Hematopoietic multipotent progenitor cell treated with erythropoietin and hydrocortisone succinate and interleukin-3 and kit ligand, for 15 days (in vitro differentiated cells): ENCODE measurements at places on chromosomes 16 and 17.
A peak's percentile ranks its signal among the peaks of the same experiment; 100 is the strongest.

DNA sequence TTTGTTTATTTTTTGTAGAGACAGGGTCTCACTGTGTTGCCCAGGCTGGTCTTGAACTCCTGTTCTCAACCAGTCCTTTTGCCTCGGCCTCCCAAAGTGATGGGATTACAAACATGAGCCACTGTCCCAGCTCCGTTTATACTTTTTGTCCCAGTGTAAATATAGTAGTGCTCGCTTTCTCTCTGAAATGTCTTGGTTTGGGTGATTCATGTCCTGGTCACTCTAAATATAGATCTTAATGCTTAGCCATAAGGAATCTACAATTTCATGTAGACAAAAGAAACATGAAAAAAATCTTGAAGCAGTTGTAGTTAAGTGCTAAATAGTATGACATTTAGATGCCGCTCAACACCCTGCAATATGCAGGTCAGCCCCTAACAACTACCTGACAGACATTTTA lies 126.9 kb downstream of the KATNIP start:
- DNase-seq, result no peak

DNA sequence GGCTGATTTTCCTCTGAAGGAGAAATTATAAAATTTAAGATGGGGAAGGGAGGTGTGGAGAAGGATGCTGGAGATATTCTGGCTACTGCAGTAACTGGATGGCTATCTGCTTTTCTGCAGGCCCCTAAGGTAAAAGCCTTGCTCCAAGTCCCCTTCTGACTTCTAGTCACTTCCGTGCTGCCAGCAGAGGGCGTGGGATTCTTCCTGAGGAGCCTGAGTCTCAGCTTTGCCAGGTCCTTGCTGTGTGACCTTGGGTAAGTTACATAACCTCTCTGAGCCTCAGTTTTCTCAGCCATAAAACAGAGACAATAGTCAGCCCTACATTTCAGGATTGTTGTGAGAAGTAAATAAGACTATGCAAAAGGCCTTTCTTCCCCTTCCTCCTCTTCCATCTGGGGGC lies 24.3 kb upstream of the TMEM220 start:
- peak; percentile 11 for DNase-seq

GRCh38 chr16:15811481-15812400 lies 45.1 kb downstream of the MYH11 start:
- no peak for DNase-seq

DNA sequence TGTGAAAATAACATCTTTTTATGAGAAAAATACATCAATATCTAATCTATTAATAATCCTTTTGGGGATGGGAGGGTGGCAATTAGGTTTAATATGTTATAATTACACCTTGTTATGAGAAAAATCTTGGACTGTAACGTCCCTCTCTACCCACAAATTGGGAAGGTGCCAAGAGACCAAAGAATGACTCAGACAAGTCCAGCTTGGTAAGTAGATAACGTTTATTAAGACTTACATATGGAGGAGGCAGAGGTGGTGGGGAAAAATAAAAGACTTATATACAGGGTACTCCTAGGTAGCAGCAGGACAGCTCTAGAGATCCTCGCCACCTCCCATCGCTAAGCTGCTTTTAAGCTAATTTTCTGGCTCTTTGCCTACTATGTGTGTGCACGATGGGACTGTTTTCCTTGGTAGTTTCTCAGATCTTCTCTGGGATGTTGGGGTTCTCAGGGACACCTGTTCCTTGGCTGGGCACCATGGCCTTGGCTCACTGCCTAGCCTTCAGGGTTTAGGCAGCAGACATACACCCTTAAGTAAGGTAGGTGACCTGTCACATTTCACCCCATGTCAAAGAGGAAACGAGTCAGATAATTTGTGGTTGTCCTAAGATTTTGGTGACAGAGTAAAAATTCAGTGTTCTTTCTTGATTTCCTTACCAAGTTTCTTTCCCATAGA lies 31.5 kb downstream of the RBL2 start:
- peak; percentile 72 for DNase-seq

DNA sequence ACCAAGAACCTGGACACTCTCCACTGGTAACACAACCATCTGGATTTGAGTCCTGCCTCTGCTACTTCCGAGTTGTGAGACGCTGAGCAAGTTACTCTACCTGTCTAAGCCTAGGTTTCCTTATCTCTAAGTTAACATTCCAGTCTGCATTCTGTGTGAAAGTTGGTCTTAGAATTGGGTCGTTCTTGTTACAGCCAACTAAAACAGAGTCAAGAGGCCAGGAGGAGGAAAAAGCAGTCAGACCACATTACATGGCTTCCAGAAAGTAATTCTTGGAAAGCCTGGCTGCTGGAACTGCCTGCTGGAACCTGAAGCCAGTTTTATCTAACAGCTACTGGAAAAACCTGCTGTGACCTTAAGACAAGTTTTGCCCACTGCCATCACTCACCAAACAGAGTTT lies 38.4 kb upstream of the XYLT1 start:
- no peak for DNase-seq

GRCh38 chr17:32933881-32934280 lies 5.9 kb downstream of the TMEM98 start:
- DNase-seq, result no peak

DNA sequence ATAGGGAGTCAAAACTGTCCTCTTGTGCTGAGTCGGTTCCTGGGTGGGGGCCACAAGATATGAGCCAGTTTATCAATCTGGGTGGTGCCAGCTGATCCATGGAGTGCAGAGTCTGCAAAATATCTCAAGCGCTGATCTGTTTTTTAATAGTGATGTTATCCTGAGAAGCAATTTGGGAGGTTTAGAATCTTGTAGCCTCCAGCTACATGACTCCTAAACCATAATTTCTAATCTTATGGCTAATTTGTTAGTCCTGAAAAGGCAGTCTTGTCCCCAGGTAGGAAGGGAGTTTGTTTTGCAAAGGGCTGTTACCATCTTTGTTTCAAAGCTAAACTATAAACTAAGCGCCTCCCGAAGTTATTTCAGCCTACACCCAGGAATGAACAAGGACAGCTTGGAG lies 1.7 kb downstream of the TSPAN10 start:
- DNase-seq, result no peak

DNA sequence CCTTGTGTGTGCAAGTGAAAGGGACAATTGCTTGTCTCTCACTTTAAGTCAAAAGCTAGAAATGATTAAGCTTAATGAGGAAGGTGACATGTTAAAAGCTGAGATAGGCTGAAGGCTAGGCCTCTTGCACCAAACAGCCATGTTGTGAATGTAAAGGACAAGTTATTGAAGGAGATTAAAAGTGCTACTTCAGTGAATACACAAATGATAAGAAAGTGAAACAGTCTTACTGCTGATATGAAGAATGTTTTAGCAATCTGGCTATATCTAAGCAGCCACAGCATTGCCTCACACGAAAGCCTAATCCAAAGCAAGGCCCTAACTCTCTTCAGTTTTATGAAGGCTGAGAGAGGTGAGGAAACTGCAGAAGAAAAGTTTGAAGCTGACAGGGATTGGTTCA lies 71.0 kb downstream of the CDRT15 start:
- DNase-seq, result no peak

DNA sequence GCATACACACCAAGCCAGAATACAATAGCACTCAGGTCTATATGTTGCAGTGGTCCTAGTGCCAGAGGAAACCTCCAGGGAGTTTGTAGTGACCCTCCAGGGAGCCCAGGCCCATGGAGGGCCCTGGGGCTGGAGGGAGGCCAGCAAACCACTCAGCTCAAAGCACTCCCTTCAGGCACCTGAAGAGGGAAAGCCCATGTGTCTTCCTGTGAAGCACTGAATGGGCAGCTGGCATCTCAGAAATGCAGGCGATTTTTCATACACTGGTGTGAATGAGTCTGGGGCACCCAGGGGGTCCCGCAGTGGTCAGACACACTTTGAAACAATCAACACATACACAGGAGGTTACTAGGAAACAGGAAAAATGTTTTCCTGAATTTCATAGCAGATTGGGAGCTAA lies 12.8 kb downstream of the TBC1D26 start:
- DNase-seq, result no peak

GRCh38 chr16:89651584-89651983 lies 5.9 kb downstream of the CHMP1A start:
- DNase-seq, result no peak

- no peak for DNase-seq
Observed at GRCh38 chr17:61135782-61136181, 263.9 kb upstream of the TBX2 start.

GRCh38 chr16:79480929-79481328 lies 119.6 kb downstream of the MAF start:
- no peak for DNase-seq

DNA sequence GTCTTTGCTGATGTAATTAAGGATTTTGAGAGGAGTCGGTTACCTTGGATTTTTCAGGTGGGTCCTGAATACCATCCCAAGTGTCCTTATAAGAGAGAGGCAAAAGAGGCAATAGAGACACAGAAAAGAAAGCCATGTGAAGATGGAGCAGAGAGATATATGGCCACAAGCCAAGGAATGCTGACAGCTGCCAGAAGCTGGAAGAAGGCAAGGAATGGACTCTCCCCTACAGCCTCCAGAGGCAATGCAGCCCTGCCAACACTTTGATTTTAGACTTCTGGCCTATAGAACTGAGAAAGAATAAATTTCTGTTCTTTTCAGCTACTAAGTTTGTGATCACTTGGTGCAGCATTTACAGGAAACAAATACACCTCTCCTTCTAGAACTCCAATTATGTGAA lies 8.2 kb upstream of the RNFT1 start:
- no peak for DNase-seq

GRCh38 chr17:48026502-48027321 lies 10.9 kb downstream of the COPZ2 start:
- DNase-seq, result peak; percentile 76

DNA sequence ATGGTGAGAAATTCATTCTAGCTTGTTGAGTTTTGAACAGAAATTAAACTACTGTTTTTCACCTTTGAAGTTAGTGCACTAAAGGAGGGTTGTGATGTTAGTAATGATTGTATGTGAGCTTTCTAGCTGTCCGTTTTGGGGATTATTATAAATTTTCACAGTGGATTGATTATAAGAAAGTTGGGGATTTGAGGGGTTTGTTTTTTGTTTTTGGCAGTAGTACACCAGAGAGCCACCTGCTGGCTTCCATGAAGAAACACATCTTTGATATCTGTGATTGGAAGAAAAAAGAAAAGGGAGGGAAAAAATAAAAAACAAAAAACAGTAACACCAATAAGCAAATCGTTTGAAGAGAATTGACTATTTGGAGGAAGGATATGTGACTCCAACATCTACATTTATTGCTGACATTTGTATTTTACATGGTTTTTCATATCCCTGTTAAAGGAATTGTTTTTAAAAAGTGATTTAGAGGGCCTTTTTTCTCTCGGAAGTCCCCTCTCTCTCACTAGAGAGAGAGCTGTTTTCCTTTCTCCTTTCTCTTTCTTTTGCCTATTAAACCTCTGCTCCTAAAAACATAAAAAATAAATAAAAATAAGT lies 1469.5 kb upstream of the GOT2 start:
- no peak for DNase-seq

DNA sequence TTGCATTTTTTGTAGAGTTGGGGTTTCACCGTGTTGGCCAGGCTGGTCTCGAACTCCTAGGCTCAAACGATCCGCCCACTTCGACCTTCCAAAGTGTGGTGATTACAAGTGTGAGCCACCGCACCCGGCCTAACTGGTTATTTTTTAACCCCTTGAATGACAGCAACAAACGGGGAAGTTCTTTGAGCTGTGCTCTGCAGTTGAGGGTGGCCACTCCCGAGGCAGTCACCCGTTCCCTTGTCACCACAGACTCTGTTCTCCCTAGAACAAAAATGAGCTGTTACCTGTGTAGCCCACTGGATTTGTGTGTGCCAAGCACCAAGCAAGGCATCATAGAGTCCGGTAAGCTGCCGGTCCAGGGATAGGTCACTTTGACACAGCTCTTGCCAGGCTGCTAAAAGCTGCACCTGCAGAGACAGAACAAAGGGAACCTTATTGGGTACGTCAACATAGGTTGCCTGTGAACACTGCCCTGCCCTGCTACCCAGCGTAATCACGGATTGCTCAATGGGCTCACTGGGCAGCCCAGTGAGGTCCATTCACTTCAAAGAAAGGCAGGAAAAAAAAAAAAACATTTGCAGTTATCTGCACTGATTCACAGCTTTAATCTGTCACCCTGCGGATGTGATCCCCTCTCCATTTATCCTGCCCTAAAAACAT lies 19.6 kb downstream of the COG7 start:
- DNase-seq, result no peak

- no peak for DNase-seq
Observed at GRCh38 chr16:67394155-67395104, 1.1 kb upstream of the TPPP3 start.

- no peak for DNase-seq
Observed at GRCh38 chr17:7313088-7313889, 1.9 kb downstream of the GPS2 start.

DNA sequence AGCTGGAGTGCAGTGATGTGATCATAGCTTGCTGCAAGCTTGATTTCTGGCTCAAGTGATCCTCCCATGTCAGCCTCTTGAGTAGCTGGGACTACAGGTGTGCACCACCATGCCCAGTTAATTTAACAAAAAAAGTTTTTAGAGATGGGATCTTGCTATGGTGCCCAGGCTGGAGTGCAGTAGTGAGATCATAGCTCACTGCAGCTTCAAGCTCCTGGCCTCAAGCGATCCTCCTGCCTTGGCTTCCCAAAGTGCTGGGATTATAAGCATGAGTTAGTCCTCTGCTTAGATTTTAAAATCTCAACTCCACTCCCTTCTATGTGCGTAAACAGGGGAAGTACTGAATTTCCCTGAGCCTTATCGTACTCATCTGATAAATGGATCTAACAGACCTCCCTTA lies 6.3 kb downstream of the RABEP2 start:
- no peak for DNase-seq

DNA sequence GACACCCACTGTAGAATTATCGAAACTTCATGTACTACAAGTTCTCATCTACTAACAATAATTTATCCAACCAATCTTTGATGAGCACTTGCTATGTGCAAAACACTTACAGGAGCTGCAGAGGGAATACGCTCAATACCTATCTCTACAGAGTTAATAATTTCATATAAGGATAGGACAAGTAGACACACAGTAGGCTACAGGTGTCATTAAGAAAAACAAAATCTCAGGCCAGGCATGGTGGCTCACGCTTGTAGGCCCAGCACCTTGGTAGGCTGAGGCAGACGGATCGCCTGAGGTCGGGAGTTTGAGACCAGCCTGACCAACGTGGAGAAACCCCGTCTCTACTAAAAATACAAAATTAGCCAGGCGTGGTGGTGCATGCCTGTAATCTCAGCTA lies 91.3 kb upstream of the PLEKHM1 start:
- DNase-seq, result peak; percentile 1

DNA sequence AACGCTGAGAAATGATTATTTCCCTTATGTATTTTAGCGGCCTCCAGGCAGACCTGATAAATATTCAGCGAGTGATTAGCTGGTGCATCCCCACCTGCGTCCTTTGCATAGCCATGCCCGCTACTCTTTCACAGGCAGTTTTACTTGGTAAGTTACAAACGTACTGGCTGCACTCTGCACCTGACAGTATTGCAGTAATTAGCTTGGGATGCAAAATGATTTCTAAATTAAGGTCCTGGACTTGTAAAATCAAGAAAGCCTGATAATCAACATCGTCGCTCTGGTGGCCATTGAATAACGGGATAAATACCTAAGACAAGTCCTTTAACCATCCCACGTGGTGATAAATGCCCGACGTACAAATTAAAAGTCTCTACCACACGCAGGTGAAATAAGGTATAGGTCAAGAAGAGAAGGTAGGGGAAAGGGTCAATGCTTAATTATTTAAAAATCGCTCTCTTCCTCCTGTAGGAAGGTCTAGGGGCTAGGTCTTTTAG lies 998 bp upstream of the PRKCA start:
- DNase-seq, result no peak

- DNase-seq, result no peak
Observed at GRCh38 chr16:55077266-55077665, 146.6 kb downstream of the IRX5 start.

- DNase-seq, result no peak
Observed at GRCh38 chr17:56623383-56623782, 29.9 kb downstream of the NOG start.

GRCh38 chr17:38809828-38810227 lies 10.5 kb upstream of the PIP4K2B start:
- no peak for DNase-seq
